Urinary bladder (tissue), 4 donors: ENCODE measurements at places on chromosomes 12 and 14.

DNA sequence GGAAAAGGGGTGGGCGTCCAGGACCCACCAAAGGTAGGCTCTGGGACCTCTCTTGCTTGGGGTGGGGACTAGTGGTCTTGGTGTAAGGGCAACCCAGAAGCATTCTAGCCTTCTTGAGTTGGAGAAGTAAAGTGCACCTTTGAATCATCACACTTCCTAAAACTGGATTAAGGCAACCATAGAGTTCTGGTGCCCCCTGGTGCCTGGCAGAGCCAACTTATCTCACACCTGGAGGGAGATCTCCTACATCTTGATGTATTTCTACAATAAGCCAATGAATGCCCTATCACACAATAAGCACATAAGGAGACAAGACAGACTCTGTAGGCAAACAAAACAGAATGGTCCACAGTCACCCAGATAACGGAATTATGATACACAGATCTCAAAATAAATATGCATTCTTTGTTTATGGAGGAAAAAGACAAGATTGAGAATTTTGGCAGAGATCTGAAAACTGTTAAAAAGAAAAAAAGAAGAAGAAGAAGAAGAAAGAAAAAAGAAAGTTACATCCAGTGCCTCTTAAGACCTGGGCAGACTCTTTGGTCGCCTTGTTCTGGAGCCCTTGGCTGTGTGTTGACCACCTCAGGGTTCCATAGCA, 95.9 kb upstream of the PPP2R5C start:
- no peak for DNase-seq

GRCh38 chr14:103712633-103713247, 2.5 kb downstream of the XRCC3 start:
- no peak for DNase-seq

GRCh38 chr12:41051954-41052353, 136.2 kb upstream of the PDZRN4 start:
- DNase-seq: no peak

GRCh38 chr14:105993814-105994213, 467.4 kb downstream of the TMEM121 start:
- no peak for DNase-seq

DNA sequence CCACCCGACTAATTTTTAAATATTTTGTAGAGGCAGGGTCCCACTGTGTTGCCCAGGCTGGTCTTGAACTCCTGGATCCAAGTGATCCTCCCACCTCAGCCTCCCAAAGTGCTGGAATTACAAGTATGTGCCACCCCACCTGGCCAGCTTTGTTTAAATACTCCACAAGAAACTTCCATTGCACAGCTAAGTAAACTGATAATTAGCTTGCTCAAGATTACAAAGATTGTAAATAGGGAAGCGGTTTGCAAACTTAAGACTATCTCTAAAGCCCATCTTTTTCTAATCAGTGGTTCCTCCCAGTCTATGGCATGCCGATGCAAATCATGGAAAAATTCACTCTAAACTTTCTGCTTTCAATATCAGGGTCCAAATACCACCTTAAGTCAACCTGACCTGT, 9.7 kb downstream of the SLC7A8 start:
- no peak for DNase-seq

GRCh38 chr14:35268946-35269345, 23.2 kb upstream of the PSMA6 start:
- no peak for DNase-seq

DNA sequence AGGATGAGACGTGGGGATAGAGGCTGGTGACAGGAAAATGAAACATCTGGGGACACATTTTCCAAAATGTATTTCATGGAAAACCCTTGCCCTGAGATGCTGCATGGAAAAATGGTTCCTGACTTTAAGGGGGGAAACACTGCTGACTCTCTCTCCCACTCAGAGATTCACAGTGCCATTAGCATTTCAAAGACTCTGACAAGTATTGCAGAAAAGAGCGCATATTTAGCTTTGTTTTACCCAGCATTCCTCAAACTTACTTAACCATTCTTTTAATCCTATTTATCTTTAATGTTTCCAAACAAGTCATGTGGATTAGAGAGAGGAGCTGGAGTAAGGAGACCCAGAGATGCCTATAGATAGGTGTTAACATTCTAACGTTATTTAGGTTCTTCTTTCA, 141.8 kb upstream of the DYRK2 start:
- no peak for DNase-seq

GRCh38 chr14:73768107-73768506, 53.9 kb upstream of the PNMA1 start:
- DNase-seq: no peak

- DNase-seq: no peak
Observed at GRCh38 chr14:101054671-101055070, 151.1 kb upstream of the RTL1 start.

GRCh38 chr12:27965966-27966365, 6.6 kb downstream of the PTHLH start:
- no peak for DNase-seq

- DNase-seq: no peak
Observed at GRCh38 chr14:56720703-56721460, 89.4 kb downstream of the OTX2 start.

- no peak for DNase-seq
Observed at GRCh38 chr14:95228240-95228639, 70.9 kb upstream of the DICER1 start.
